ENCODE measurements at places on chromosomes 4 and X. TPM values are rescaled to one million over a fixed set of nuclear protein-coding genes. Genes with fewer than 3 reads are reported as not detected.

Gene HERC5
- total RNA-seq = 39.5 TPM

DNA sequence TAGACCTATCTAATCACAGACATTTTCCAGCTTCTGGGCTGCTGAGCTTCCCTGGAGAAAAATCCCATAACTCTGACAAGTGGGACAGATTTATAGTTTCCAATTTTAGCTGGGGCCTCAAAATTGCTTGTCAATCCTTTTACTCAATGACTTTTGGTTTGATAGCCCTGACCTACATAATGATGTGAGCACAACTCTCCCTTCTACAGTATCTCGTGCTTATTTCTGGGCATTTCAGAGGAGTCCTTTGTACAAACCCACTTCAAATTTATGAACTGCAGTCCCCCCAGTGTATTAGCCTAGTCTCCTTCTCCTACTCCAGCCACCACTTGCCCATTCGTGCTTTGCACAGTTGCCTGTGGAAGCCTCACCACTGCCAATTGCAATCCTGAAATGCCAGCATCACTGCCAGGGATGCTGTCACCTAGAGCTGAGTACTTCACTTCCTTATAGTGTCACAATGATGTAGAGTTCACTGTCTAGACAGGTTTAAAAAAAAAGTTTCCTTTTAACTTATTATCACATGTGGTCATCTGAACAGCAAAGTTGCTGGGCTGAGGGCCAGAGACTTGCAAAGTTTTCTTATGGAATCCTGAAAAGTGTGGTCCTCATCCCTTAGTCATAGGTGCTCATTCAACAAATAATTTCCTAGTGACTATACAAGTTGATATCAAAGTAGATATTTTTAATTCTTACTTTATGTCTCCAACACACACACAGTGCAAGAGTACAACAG, 21.2 kb downstream of the TRAM1L1 start:
- H3K36me3 ChIP-seq = no peaks in the 10 kb centered on the region
- H3K27ac ChIP-seq = no peak overlapping the region
- no peak overlapping the region for H3K4me3 ChIP-seq
- no peaks in the 10 kb centered on the region for H3K4me1 ChIP-seq
- no peaks in the 10 kb centered on the region for H3K27me3 ChIP-seq

- peaks cover 53% of the 10 kb centered on the region for H3K4me1 ChIP-seq
- no peaks in the 10 kb centered on the region for H3K27me3 ChIP-seq
- H3K36me3 ChIP-seq = peaks cover 34% of the 10 kb centered on the region
- H3K27ac ChIP-seq = peak overlapping the region; percentile 75
- DNase-seq = no peak
Measured at GRCh38 chrX:54181202-54181953, 1.7 kb downstream of the FAM120C start.

Gene CENPU
- total RNA-seq = 91.5 TPM

GRCh38 chr4:165175879-165176278, 31.5 kb upstream of the KLHL2 start:
- H3K4me1 ChIP-seq = peaks cover 7% of the 10 kb centered on the region
- no peak overlapping the region for H3K4me3 ChIP-seq

Gene WAS
- 77.8 TPM for total RNA-seq

DNA sequence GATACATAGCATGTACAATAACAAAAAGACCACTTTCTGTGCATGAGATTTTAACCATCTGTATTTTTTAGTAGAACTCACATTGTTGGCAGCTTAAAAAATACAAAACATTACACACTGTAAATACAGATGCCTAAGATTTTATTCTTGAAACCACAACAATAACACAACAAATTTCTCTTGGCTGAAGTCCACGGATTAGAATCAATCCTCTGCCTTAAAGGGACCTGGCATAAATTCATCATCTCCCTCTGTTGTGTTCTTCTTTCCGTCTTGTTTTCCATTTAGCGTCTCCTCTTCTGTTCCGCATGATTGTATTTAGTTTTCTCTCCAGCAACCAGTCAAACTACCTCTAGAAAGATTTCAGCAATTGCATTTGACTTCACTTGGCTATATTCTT, 231.0 kb downstream of the SPOCK3 start:
- no peak overlapping the region for H3K4me3 ChIP-seq
- H3K4me1 ChIP-seq = no peaks in the 10 kb centered on the region
- no peak overlapping the region for H3K27ac ChIP-seq
- DNase-seq = no peak

- no peaks in the 10 kb centered on the region for H3K36me3 ChIP-seq
- no peak overlapping the region for H3K27ac ChIP-seq
- H3K4me1 ChIP-seq = no peaks in the 10 kb centered on the region
- DNase-seq = no peak
- no peak overlapping the region for H3K4me3 ChIP-seq
Measured at GRCh38 chrX:1610166-1610565, 4.7 kb upstream of the ASMT start.

- no peak for DNase-seq
- H3K36me3 ChIP-seq = no peaks in the 10 kb centered on the region
- H3K27me3 ChIP-seq = peaks cover 22% of the 10 kb centered on the region
- H3K4me3 ChIP-seq = no peak within 1 kb of the TSS
- H3K27ac ChIP-seq = no peak within 1 kb of the TSS
Measured at GRCh38 chr4:110475881-110476818, at the start of gene ENPEP. Gene ENPEP, plus strand, starts transcription at chr4:110476155. Its CDS starts 260 bp downstream, at chr4:110476415.

Gene USP26
- total RNA-seq = not detected

DNA sequence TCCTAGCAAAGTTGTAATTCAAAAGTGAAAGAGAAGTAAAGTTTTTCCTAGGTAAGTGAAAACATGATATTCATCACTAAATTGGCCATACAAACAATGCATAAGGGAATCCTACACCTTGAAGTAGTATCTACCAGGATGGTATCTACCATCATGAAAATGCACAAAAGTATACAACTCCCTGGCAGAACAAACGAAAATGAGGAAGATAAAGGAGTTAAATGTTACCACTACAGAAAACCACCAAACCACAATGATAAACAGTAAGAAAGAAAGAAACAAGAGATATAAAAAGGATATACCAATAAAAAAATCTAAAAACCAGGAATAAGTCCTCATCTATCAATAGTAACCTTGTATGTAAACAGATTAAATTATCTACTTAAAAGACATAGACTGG, 26.9 kb downstream of the GK2 start:
- no peaks in the 10 kb centered on the region for H3K27me3 ChIP-seq
- no peaks in the 10 kb centered on the region for H3K36me3 ChIP-seq
- DNase-seq = no peak
- no peaks in the 10 kb centered on the region for H3K4me1 ChIP-seq

Gene AFM
- not detected for total RNA-seq

DNA sequence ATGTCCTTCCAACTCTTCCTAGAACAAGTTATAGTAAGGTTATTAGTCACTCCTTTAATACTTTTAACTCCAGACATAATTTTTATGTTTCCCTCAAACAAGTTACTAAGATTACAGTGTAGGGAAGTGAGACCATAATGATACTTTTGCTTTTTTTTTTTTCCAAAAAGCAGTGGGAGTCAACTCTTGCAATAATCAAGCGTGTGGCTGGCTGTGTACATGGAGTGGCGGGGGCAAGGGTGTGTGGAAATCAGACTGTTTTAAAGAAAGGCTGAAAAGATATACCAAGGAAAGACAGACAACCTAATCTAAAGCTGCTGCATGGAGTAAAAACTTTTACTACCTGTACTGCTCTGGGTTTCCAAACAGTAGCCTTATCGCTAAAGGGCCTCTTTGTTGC, 4.1 kb downstream of the NOA1 start:
- no peaks in the 10 kb centered on the region for H3K27me3 ChIP-seq
- H3K36me3 ChIP-seq = peaks cover 53% of the 10 kb centered on the region
- no peak for DNase-seq
- H3K4me3 ChIP-seq = no peak overlapping the region
- H3K27ac ChIP-seq = peak overlapping the region; percentile 70

Gene HTT-AS
- not detected for total RNA-seq

DNA sequence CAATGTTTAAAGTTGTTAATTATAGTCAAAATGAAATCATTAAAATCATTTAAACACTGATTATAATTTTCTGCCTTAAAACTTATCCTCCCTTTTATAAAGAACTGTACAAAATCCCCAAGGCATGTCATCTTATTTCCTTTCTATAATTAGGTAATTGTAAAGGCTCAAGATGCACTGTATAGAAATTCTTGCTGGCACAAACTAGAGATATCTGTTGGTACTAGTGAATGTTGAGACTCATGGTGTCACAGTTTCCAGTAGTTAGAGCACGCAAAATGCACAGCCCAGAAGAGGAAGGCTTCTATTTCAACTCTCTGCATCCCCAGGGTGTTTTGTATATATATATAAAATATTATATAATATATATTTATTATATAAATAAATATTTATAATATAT, 22.7 kb upstream of the PLA2G12A start:
- no peaks in the 10 kb centered on the region for H3K36me3 ChIP-seq
- DNase-seq = no peak
- no peaks in the 10 kb centered on the region for H3K4me1 ChIP-seq
- H3K27ac ChIP-seq = no peak overlapping the region

DNA sequence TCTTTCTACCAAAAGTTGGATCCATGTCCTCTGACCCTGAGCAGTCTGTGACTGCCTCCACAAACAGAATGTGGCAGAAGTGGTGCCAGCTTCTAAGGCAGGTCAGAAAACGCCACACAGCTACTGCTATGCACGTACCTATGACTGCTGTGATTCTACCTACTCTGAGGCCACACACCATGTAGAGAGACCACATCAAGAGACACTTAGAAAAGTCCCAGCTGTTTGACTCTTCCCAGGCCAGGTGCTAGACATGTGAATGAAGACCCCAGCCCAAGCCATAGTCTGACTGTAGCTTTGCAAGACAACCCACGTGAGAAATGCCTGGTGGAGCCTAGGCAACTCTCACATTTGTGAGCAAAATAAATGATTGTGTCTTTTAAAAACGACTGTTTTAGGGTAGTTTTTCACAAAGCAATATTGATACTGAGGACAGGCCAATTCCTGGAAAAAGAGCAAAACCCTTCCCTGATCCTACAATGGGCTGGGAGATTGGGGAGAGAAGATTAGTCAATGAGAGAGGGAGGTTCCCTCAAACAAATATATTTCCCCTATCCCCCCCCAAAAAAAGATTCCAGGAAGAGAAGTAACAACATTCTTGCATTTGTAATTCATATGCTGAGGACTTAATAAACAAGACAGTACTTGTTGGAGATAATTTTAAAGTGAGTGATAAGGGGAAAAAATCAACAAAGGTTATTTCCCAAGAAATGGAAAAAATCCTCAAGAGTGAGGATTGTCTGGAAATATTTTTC, 33.3 kb downstream of the FRYL start:
- DNase-seq = peak; percentile 12
- no peak overlapping the region for H3K27ac ChIP-seq
- H3K4me1 ChIP-seq = peaks cover 81% of the 10 kb centered on the region
- no peak overlapping the region for H3K4me3 ChIP-seq
- no peaks in the 10 kb centered on the region for H3K27me3 ChIP-seq

- no peaks in the 10 kb centered on the region for H3K36me3 ChIP-seq
- no peak overlapping the region for H3K27ac ChIP-seq
- no peaks in the 10 kb centered on the region for H3K4me1 ChIP-seq
- no peak overlapping the region for H3K4me3 ChIP-seq
Measured at GRCh38 chr4:23818097-23818885, 71.6 kb downstream of the PPARGC1A start.

Gene NPY5R
- total RNA-seq = not detected

All from activated naive CD4-positive, alpha-beta T cell treated with anti-CD3 and anti-CD28 coated beads for 36 hours (primary cell).